Dorsolateral prefrontal cortex (tissue), 122 donors: ENCODE measurements at places on chromosomes 16 and 17.
A peak's percentile ranks its signal among the peaks of the same experiment; 100 is the strongest.

DNA sequence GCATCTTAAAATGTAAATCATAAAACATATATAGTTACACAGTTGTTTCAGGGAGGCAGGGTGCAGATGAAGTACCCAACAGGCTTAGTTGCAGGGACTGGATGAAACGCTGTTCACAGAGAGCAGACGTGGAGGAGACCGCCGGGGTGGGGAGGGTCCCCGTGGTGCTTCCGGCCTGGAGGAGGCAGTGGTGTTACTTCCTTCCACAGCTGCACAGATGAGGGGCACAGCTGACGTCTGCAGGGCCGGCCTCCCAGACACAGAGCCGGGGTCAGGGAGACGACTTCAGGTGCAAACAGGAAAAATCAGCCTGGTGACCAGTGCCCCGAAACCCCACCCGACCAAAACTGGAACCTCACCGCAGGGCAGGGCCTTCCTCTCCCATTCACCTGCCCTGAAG lies 17.1 kb downstream of the SPIRE2 start:
- no peak for DNase-seq

- DNase-seq, result no peak
Measured at GRCh38 chr17:59941131-59941530, 23.4 kb downstream of the RNFT1 start.

- DNase-seq, result peak; percentile 78
Measured at GRCh38 chr17:4948931-4949320, 596 bp upstream of the PFN1 start.

DNA sequence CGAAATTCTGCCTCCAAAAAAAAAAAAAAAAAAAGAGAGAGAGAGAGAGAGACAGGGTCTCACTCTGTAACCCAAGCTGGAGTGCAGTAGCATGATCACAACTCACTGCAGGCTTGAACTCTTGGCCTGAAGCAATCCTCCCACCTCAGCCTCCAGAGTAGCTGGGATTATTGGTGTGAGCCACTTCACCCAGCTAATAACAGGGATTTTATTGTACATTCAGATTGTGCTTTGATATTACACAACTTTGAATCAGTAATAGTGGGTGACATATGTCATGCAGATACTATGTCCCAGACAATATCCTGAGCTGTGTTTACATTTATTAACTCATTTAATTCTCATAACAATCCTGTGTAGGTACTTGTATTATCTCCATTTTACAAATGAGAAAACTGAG lies 19.7 kb upstream of the DHX8 start:
- no peak for DNase-seq

- no peak for DNase-seq
Measured at GRCh38 chr17:29663155-29663554, 40.4 kb upstream of the CORO6 start.

DNA sequence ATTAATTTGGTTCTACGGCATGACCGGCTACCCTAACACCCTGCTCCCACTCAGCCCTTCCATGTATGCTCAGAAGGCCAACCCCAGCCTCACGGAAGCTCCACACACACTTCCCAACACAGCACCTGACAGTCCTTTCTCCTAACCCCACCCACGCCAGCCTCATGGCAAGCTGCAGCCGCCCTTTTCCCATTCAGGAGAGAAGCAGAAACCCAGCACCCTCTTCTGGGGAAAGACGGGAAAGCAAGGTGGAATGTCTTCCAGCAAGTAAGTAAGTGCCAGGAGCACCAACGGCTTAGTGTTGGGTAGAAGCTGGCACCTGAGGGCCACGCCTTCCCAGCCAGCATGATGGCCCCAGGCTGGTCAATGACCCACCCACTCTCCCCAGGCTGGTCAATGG lies 32.1 kb downstream of the ABR start:
- DNase-seq, result peak; percentile 83

- DNase-seq, result peak; percentile 79
Measured at GRCh38 chr16:30953511-30954124, 3.9 kb upstream of the SETD1A start.

GRCh38 chr17:36846410-36847292 lies 90.6 kb upstream of the LHX1 start:
- DNase-seq, result no peak

GRCh38 chr16:67277999-67278772 lies 1.1 kb upstream of the PLEKHG4 start:
- DNase-seq, result no peak

- DNase-seq, result no peak
Measured at GRCh38 chr16:30005341-30006094, 5.3 kb downstream of the DOC2A start.

GRCh38 chr16:57615813-57616212 lies 12.6 kb upstream of the ADGRG1 start:
- DNase-seq, result no peak

DNA sequence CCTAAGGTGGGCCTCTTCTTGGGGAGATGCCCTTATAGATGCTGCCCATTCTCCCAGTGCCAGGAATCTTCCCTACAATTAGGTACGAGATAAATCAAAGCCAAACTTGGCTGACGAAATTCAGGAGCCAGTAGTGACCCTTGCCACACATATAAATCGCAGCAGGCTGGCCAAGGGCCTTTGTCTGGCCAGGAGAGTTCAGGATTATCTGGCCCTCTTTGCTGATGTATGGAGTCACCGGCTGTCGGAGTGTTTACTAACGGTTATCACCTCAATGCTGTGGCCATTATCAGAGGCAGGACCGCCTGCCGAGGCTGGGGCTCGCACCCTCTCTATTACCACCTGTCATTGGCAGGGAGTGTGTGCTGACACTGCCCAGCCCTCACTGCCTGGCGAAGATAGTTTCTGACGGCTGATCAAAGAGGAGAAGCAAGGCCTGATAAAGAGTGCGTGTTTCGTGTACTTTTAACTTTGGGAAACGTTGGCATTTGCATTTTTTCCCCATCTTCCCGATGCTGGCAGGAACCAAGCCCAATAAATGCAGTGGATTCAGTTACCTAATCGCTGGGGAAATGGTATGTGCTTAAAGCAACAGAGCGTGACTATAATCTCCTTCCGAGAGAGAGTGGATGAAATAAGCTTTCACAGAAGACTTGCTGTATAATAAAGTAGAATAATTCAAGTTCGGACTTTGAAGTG lies 32.8 kb upstream of the TBX2 start:
- DNase-seq, result peak; percentile 26

- DNase-seq, result no peak
Measured at GRCh38 chr16:68590201-68590994, 51.3 kb downstream of the ZFP90 start.

GRCh38 chr17:43611230-43611969 lies 50.3 kb downstream of the MEOX1 start:
- no peak for DNase-seq

- DNase-seq, result no peak
Measured at GRCh38 chr17:40828454-40829044, 6.1 kb upstream of the KRT10 start.

GRCh38 chr17:70089513-70090148 lies 14.6 kb downstream of the KCNJ16 start:
- no peak for DNase-seq

GRCh38 chr17:17819561-17819995 lies 17.2 kb downstream of the SREBF1 start:
- peak; percentile 68 for DNase-seq

- DNase-seq, result no peak
Measured at GRCh38 chr17:22654447-22654846, 962.1 kb downstream of the KCNJ18 start.

GRCh38 chr17:8057691-8058114 lies 18.8 kb downstream of the ALOX15B start:
- peak; percentile 58 for DNase-seq
